ENCODE measurements at places on chromosomes 6 and 20.

DNA sequence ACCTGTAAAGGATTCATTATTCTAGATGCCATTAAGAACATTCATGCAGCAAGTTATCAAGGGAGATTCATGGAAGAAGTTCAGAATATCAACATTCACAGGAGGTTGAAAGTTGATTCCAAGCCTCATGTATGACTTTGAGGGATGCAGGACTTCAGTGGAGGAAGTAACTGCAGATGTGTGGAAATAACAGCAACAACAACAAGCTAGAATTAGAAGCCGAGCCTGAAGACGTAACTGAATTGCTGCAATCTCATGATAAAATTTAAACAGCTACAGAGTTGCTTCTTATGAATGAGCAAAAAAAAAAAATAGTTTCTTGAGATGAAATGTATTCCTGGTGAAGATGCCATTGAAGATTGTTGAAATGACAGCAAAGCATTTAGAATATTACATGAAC is 73.3 kb upstream of the NXT1 start:
- no peak for DNase-seq

- no peak for DNase-seq
These were observed 1.4 kb downstream of the FBXL4 start for GRCh38 chr6:98946266-98946878.

- no peak for DNase-seq
These were observed 6.5 kb upstream of the BMP6 start for GRCh38 chr6:7719364-7719850.

GRCh38 chr6:166456395-166457156 is 73.8 kb upstream of the MPC1 start:
- DNase-seq = peak; percentile 38

DNA sequence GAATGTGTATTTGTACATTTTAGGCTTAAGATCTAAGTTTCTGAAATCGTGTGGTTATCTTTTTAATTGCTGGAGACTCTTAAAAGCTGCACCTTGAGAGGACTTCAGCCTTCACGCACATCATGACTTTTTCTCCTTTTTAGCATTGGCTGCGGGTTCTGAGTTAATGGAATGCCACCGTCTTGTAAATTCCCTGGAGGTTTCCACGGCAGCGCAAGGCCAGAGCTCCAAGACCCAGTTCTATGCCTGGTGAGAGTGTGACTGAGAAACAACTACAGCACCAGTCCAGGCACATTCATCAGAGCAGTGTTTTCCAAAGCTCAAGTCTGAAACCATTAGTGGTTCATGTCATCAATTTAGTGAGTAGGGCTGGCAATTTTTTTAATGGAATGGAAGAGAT is 23.0 kb downstream of the PRR18 start:
- DNase-seq = no peak

DNA sequence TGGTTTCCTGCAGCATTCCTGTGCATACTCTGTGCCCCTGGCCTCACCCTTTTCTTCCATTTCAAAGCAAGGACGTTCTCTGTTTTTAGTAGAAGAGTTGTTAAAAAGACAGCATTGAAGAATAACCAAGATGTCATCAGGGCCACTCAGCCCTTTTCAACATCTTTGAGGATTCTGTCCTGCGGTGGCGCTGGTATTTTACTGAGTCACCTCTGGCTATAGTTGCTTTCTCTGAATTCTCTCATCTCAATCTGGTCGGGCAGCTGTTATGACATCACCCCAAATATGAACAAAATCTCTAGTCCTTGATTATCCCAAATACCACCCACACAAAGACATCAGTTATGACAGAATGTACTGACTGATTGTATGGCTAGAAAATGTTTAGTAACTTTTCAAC is 204.2 kb downstream of the GRIK2 start:
- DNase-seq = no peak

- DNase-seq = no peak
These were observed 38.2 kb downstream of the NOL7 start for GRCh38 chr6:13653296-13653695.

- DNase-seq = no peak
These were observed 14.5 kb downstream of the SLC22A1 start for GRCh38 chr6:160135907-160136655.

GRCh38 chr20:54984104-54984448 is 508.7 kb downstream of the DOK5 start:
- DNase-seq = no peak

- DNase-seq = no peak
These were observed 363.8 kb downstream of the PRKN start for GRCh38 chr6:162363757-162364156.

GRCh38 chr20:6884114-6884513 is 116.6 kb downstream of the BMP2 start:
- no peak for DNase-seq

DNA sequence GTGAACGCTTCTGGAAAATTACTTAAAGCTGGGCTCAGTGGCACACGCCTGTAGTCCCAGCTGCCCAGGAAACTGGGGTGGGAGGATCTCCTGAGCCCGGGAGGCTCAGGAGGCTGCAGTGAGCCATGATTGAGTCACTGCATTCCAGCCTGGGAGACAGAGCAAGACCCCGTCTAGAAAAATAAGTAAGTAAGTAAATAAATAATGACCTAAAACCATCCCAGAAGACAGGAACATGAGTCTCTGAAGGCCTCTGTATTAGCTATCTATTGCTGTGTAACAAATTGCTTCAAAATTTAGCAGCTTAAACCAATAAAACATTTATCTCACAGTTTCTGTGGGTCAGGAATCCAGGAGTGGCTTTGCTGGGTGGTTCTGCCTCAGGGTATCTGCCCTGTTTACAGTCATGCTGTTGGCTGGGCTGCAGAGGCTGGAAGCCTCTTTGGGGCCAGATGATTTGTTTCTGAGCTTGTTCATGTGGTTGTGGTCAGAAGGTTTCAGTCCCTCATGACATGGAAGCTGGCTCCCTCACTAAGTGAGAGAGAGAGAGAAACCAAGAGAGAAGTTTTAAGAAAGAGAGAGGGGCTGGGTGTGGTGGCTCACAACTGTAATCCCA is 48.4 kb upstream of the NCOA3 start:
- DNase-seq = no peak

DNA sequence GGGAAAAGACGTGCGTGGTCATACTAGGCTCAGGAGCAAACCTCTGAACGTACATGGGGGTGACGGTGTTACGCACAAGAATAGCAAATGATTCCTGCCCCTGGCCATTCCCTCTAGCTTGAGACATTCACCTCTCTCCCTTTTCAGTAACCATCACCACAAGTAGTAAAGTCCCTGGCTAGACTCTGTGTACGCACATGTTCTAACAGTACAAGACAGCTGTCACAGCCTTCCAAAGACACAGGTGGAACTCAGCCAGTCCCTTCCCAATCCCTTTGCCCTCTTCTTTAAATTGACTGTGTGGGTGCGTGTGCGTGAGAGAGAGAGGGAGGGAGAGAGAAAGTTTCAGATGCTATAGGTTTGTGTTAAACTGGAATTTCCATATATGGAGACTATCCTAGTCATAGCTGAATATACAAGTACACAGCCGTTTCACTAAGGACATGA is 67.3 kb downstream of the LY86 start:
- DNase-seq = no peak

- DNase-seq = no peak
These were observed 93.5 kb upstream of the CCDC28A start for GRCh38 chr6:138680085-138680484.

GRCh38 chr20:31717478-31718201 is 5.0 kb downstream of the BCL2L1 start:
- no peak for DNase-seq

DNA sequence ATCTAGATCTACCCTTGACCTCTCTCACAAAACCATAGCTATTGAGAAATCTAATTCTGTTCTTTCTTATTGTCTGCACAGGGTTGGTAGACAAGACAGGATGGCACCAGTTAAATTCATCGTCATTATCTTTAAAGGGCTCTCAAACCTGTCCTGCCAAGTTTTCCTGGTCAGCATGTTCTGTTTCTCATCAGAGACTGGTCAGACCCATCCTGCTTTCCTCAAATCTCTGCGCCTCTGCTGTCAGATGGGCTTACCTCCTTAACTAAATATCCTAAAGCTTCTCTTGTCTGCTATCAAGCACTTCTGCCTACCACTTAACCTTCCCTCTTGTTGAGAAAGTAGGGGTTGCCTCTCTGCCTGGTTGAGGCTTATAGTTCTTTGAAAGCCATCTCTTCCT is 125.2 kb downstream of the MYO6 start:
- DNase-seq = no peak

DNA sequence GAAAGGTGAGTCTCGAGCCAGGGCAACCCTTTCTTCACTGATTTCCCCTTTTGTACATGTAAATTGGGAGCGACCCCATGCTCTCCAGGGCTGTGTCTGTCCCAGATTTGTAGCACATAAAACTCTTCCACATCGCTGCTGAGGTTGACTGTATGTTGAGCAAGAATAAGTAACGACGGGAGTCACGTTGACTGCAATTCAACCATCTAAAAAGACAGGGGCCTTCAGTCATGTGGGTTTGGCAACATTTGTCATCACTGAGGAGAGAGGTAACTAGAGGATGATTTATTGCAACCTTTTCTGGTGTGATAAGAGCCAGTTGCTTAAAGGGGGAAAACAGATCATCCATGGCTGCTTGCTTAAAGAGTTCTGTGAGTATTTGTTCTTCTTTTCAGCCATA is 159.4 kb upstream of the SULF2 start:
- DNase-seq = no peak

DNA sequence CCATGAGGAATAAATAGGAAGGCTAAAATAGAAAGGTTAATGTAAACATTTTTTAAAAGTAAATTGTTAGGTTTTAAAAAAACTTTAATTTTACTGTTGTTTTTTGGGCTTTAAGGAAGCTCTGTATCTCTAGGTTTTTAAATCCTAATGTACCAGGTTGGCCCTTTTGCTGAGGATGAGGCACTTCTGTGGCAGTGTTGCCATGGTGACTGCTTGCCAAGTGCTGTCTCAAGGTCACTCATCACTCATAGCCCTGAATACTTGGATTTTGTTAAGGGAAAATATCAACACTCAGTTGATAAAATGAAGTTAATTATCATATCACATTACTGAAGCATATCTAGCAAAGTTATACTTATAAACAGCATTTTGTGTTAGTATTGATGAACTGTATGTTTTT is 50.2 kb downstream of the NCOA3 start:
- DNase-seq = no peak

GRCh38 chr6:25316626-25317025 is 37.5 kb downstream of the CARMIL1 start:
- no peak for DNase-seq

DNA sequence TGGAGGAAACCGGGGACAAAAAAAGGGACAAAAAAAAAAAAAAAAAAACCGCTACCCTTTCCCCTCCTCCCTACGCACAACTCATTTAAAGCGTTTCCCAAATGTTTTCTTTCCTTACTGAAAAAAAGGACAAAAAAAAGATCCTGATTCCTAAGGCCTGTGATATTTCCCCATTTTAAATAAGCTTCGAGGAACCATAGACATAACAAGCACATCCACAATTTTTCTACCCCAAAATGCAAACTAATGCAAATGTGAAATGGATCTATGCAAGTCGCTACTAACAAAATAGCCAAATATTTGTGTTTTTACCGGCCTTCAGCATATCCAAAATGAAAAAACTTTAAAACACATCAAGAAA is 1.4 kb upstream of the ZNF217 start:
- no peak for DNase-seq

GRCh38 chr6:28215425-28215824 is 9.7 kb upstream of the ZSCAN9 start:
- no peak for DNase-seq

GRCh38 chr20:37298190-37298939 is 8.9 kb downstream of the MANBAL start:
- no peak for DNase-seq

DNA sequence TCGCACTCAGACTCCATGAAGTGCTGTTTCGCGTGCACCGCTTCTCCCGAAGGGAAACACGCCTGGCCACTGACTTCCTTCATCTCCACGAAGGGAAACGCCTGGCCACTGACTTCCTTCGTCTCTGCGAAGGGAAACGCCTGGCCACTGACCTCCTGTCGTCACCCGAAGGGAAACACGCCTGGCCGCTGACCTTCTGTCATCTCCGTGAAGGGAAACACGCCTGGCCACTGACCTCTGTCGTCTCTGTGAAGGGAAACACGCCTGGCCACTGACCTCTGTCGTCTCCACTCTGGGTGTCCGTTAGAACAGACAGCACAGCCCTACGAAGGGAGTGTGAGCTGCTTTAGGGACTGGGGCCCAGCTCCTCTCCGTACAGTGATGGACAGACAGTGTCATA is 17.1 kb upstream of the ADRM1 start:
- DNase-seq = no peak

- DNase-seq = no peak
These were observed 44.5 kb downstream of the MDGA1 start for GRCh38 chr6:37653229-37653628.

DNA sequence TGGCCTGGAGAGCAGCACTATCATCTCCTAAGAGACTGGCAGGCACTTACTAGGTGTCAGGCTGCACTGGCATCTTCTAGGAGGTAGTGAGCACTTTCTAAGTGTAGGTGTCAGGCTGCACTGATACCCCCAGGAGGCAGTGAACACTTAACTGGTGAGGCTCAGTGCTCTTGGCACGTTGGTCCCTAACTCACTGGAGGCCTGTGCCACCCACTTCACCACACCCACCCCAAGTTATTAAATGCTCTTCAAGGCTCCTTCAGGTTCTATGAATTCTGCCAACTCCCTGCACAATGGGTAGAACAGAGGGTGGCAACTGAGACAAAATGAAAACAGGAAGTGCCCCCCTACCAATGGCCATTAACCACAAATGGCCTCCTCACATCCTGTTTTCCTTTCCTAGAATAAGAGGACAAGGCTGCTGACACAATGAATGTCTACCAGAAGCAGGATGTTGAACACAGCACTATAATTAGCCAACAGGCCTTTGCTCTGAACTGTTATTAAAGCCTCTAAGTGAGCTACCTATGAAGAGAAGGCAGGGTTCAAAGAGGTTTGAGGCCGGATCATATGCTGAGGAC is 29.4 kb downstream of the NCOA5 start:
- DNase-seq = peak; percentile 48

DNA sequence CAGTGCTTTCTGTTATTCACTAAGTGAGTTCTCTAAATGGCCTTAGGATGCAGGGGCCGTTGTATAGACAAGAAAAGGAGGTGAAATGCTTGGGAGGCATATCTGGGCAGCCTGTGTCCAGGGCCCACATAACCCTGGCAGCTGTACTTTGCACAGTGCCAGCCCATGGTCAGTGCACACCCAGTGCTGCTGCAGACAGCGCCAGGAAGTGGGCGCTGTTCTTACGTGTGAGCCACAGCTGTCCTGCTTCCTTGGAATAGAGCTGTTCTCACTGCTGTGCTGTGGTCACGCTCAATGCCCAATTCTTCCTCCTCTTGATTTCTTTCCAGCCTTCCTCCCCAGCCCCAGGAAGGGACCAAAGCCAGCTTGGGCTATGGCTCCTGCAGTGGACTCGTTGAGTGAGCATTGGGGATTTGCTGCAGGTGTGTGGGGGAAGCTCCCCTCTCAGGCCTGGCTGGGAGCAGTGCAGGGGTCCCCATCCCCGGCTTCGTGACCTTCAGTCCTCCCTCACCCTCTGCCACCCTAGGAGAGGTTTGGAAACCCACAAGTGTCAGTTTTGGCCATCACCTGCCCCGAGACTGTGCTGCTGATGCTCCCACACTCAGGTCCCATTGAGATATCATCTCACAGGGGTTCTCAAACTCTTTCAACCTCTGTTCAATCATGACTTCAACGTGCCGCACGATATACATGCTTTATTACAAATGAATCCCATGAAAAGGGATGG is 246.8 kb upstream of the EXOC2 start:
- DNase-seq = no peak

Data from NCI-H748 treated with DMSO at 0.1 percent for 48 hours (cell line).